ENCODE measurements at places on chromosomes 1 and 21. TPM values are rescaled to one million over a fixed set of nuclear protein-coding genes. Genes with fewer than 3 reads are reported as not detected.

NR1I3 gene
- not detected for total RNA-seq

CELA2A gene
- not detected for total RNA-seq

FAM72C gene
- total RNA-seq, result 12.6 TPM

TP53BP2 gene
- total RNA-seq, result 32.3 TPM

KRTAP6-3 gene
- not detected for total RNA-seq

LHX4 gene
- total RNA-seq, result not detected

CHI3L1 gene
- total RNA-seq, result not detected

LDLRAD1 gene
- total RNA-seq, result not detected

KPRP gene
- total RNA-seq, result not detected

LEPROT gene
- 21.6 TPM for total RNA-seq

DIRAS3 gene
- not detected for total RNA-seq

IGSF3 gene
- 0.12 TPM for total RNA-seq

TMEM82 gene
- not detected for total RNA-seq

LEFTY2 gene
- not detected for total RNA-seq

KRTAP21-2 gene
- not detected for total RNA-seq

PTGER3 gene
- 0.14 TPM for total RNA-seq

RPTN gene
- not detected for total RNA-seq

LRRC7 gene
- total RNA-seq, result not detected

TFAP2E gene
- 0.58 TPM for total RNA-seq

CASZ1 gene
- total RNA-seq, result 8.8 TPM

TRNAU1AP gene
- total RNA-seq, result 56.8 TPM

TRIM67 gene
- not detected for total RNA-seq
